Activated naive CD8-positive, alpha-beta T cell treated with anti-CD3 and anti-CD28 coated beads, Interleukin-2, amount 50 U/mL, for 16 hours (primary cell): ENCODE measurements at places on chromosomes 4 and X.
A peak's percentile ranks its signal among the peaks of the same experiment; 100 is the strongest.

DNA sequence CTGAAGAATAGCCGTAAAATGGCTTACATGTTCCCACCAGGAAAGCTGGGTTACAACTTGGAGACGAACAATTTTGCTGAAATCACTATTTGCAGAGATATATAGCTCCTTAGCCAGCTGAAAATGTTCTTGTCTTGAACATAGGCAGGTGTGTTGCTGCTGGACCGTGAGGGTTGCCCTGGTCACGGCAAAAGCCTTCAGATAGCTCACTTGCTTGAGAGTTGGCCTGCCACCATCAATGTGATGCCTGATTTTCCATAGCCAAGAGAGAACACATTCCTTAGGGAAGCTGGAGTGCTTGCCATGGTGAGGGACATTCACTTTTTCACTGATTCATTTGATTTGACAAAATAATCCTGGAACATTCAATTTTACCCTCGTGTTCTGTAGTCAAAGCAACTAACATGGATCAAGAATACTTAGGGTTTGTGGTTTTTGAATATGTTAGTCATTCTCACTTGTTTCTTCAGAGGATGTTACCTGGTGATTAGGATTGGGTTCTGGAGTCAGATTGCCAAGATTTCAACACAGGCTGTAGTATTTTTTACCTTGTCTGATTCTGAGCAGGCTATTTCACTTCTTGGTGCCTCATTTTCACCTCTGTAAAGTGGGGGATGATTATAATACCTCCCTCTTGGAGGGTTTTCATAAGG lies 536.9 kb downstream of the RAPGEF2 start:
- no peak for DNase-seq

DNA sequence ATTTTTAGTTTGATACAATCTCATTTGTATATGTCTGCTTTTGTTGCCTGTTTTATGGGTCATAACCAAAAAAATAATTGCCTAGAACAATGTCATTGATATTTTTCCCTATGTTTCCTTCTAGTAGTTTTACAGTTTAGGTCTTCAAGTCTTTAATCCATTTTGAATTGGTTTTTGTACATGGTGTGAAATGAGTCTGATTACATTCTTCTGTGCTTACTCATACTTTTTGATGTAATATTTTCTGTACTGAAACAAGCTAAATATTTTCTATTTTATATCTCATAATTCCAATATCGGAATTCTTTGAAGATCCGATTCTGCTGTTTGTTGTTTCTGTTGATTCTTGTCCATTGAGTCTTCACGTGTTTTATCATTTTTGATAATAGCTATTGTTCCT lies 10.6 kb downstream of the TMEM156 start:
- no peak for DNase-seq

- no peak for DNase-seq
These were observed 34.6 kb downstream of the NBDY start for GRCh38 chrX:56763556-56764152.

DNA sequence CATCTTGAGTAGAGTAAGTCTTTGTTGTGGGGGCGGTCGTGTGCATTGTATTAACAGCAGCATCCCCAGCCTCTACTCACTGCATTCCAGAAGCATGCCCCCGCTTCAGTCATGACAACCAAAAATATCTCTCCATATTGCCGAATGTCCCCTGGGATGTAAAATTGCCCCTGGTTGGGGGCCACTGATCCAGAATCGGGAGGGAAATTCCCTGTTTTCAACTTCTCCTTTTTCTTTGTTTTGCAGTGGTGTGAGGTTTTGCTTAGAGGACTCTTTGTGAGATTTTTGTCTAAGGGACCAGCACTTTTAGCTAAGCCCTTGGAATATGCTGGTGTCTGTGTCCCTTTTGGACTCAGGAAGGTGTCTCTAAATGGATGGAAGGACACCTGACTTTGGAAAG lies 3.0 kb upstream of the IL13RA1 start:
- no peak for DNase-seq

GRCh38 chr4:76055016-76055415 lies 19.1 kb upstream of the CXCL11 start:
- DNase-seq: no peak

GRCh38 chr4:9933184-9933583 lies 88.1 kb downstream of the SLC2A9 start:
- DNase-seq: no peak

DNA sequence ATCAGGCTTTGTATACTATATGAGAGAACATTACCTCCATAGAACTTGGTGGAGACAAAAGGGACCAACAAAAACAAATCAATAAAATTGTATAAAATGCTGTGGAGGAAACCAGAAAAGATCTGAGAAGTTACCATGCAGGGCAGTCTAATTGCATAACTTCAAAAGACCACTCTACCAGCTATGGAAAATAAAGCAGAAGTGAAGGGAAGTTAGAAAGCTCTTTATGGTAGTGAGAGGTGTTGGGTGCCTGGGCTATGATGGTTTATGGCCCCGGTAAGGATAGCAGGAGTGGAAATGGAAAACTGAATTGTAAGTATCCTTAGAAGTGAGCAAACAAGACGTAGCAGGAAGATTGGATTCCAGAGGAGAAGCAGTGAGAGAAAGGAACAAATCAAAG lies 3.1 kb downstream of the TMEM184C start:
- no peak for DNase-seq

DNA sequence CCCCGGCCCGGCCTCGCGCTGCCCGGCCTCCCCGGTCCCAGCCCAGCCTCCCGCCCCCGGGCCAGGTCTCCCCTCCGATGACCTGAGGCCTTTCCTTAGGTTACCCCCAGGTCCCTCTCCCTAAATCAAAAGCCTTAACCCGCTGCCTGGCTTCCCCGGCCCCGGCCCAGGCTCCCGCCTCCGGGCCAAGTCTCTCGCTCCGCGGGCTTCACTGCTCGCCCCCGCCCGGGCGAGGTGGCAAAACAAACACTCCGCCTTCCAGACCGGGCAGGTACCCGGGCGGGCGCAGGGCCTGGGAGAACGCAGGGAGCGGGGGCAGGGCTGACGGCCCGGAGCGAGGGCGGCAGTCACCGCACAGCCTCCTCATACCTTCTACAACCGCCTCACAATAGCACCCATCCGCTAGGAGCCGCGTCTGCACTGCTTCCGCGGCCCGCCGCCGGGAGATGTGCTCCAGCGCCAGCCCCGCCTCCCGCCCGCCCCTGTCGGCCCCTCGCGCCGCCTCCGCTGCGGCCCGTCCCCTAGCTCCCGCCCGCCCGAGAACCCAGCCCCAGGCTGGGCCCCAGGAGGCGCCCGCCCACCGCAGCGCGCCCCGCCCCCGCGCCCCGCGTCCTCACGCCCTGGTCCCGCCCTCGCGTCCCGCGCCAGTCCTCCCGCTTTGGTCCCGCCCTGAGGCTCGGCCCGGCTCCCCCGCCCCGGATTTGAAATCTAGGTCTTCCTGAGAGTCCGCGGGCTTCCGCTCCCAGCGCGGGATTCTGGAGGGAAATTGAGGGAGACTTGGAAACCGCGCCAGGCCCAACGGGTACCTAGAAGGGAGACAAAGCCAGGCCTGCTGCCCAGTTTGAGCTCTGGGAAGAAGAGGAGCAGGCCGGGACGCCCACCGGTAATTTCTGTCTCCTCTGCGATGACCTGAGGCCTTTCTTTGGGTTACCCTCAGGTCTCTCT lies at the start of the genes CASP3 and PRIMPOL:
CASP3 (minus strand) TSS at position 422 of the 945 bp plus-strand sequence. CDS start 10,994 bp downstream, outside the sequence.
PRIMPOL (plus strand) TSS at position 713 of the 945 bp plus-strand sequence. CDS start 7,403 bp downstream, outside the sequence.
- peak; percentile 87 for DNase-seq

GRCh38 chr4:139015948-139016471 lies 429 bp downstream of the NOCT start:
- peak; percentile 3 for DNase-seq

DNA sequence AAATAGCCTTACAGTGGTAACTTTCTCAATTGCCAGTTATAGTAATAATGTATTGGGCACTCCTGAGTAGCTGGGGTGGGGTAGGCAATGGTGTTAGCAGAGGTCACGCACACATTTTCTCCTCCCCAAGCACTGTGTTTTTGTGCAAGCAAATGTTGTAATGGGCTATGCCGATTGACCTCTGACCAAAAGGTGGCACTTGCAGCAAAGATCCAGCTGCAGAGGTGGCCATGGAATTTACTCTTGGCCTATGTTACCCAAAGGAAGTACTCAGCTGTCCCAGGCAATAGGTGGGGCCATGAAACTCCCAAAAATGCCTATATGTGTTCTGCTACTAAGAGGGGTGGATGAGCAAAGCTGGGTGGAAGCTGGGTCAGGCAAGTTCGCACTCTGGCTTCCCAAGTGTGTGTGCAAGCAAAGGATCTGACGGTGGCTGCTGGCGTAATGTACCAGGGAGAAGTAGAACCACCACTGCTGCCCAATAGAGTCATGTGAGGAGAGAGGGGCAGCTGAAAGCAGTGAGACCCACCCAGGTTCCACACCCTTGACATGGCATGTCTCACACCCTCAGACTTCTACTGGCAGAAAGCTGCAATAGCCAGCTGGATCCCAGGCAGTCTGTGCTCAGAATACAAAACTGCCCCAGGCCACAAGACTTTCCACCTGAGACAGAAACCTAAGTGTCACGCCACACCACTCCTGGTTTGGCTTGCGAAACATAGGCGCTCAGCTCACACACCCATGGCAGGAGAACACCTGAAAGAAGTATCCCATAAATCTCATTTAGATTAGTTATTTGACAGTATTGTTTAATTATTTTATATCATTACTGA lies 353.3 kb upstream of the EMCN start:
- no peak for DNase-seq

GRCh38 chr4:146520896-146521540 lies 722 bp downstream of the SLC10A7 start:
- no peak for DNase-seq

- no peak for DNase-seq
These were observed 11.7 kb downstream of the OTUD5 start for GRCh38 chrX:48945517-48946348.

DNA sequence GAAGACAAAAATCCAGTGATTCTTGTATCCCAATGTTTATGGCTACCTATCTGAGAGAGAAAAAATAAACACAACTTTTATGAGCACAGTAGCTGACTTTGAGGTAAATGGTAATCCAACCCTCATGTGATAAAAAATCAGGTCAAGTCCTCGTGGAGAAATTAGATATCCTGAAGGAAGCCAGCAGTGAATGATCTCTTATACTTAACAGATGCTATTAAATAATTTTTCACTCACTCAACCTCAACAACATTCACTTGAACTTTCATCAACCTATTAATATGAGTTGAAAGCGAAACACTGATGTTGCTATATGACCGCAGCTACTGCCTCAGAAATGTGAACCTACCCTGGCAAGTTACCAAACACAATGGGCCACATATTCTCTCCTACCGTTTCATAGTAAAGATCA lies 105.4 kb downstream of the GPC3 start:
- DNase-seq: no peak

GRCh38 chr4:94678896-94679295 lies 78.9 kb upstream of the BMPR1B start:
- no peak for DNase-seq
